ENCODE measurements at places on chromosomes 4 and X.

DNA sequence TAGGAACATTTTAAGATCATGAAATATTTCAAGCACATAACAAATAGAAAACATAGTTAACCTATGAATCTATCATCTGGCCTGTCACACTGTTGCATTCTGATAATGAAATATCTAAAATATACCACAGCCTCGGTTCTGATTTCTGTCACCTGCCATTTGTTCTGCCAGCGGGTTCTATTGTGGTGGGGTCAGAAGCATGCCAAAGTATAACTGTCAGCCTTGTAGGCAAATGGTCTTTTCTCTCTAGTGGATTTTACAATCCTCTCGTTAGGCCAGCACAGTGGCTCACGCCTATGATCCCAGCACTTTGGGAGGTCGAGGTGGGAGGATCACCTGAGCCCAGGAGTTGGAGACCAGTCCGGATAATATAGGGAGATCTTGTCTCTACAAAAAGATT, 47.9 kb downstream of the HTRA3 start:
- no peak for DNase-seq

DNA sequence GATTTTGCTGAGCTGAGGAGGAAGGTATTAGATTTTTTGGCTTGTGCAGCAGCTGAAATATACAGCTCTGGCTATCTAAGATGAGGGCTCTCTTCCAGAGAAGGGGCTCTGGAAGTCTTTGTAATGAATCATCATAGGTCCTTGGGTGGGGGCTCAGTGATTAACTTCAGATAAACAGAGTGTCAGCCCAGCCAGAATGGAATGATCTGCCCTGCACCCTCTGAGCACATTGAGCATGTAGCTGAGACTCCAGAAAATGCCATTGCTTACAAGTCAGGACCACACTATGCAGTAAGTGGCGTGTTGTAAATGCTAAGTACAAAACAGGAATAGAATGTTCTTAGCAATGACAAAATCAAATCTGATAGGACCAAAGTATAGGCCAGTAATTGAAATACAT, 836.0 kb downstream of the PDHA2 start:
- no peak for DNase-seq

- DNase-seq: no peak
Measured at GRCh38 chr4:3239303-3239702, 9.7 kb upstream of the MSANTD1 start.

DNA sequence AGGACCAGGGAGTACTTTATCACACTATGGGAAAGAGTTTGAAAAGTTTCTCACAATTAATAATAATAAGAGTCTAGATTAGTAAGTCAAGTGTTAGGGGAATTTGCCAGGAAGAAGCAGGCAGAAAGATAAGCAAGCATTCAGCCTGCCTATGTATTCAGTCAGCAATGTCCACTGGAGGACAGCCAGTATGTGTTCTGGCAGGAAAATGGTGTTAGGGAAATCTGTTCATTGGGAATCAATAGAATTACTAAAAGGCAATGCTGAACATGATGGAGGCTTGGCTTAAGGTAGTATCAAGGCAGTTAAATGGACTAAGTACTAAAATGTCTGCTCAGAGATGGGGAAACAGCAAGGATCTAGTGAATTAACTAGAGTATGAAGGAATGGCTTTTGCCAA, 221.2 kb downstream of the PPP4R3C start:
- no peak for DNase-seq

DNA sequence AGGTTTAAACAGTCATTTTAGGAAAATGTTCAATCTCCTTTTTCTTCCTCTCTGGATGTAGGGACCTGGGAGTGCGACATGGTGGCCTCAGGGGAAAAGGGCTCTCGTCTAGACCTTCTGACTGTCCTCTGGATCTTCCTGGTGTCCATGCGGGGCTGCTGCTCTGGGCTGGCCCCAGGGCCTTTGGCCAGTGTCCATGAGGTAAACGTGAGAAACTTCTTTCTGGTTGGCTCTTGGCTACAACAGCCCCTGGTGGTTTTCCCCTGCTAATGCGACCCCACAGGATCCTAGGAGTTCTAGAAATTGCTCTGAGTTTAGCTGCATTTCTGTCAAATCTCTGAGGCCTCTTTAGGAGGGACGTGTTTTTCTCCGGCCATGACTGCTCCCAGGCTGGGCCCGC, 85.7 kb downstream of the MFAP3L start:
- DNase-seq: no peak

Data from activated gamma-delta T cell (primary cell).